Endothelial cell (in vitro differentiated cells): ENCODE measurements at places on chromosomes 4 and X.

DNA sequence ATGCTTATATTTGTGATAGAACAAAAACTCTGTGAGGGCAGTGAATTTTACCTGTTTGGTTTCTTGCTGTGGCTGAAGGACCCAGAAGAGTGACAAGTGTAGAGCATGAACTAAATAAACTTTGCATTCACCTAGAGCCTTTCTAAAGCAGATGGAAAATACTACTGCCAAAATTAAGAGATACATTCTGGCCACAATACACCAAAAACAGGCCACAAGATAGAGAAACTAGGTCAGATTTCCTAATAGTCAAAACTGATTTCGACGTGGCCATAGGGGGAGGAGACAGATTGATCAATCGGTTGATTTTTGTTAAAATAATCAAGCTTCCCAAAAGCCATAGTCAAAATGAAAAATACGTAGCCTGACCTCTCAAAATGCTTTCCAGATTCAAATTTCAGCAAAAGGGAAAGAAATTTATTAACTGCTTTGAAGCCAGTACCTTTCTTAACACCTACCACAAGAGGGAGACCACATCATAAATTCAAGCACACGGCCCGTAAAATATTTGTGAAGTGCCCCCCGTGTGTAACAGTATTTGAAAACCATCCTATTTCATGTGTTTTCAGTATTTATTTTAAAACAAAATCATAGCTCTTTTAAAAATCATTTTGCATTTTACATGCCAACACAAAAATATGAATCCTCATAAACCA lies 132.4 kb downstream of the CORIN start:
- no peak overlapping the region for H3K4me3 ChIP-seq
- H3K4me1 ChIP-seq, result peaks cover 2% of the 10 kb centered on the region
- no peaks in the 10 kb centered on the region for H3K27me3 ChIP-seq
- no peak overlapping the region for H3K27ac ChIP-seq

GRCh38 chr4:168177546-168178149 lies 85.3 kb downstream of the ANXA10 start:
- H3K36me3 ChIP-seq, result no peaks in the 10 kb centered on the region
- no peak overlapping the region for H3K4me3 ChIP-seq
- no peaks in the 10 kb centered on the region for H3K4me1 ChIP-seq
- H3K27me3 ChIP-seq, result peaks cover 3% of the 10 kb centered on the region
- H3K27ac ChIP-seq, result no peak overlapping the region

DNA sequence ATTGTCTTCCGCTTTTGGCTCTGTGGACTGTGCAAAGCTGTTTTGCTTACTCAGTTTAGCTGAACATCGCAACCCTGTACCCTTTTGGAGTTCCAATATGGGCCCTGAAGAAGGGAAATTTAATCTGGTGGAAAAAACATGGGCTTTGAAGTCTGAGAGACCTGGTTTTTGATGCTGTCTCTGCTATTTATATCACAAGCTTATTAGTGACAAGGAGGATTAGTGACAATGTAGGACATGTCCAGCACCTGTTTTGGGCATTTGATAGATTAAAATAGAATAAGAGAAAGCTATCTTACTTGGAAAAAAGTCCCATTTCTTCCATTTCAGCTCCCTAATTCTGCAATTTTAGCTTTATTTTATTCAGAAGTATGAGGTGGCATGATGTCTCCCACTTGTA lies 417.3 kb downstream of the SPRY1 start:
- no peak overlapping the region for H3K27ac ChIP-seq
- H3K27me3 ChIP-seq, result no peaks in the 10 kb centered on the region
- no peak for DNase-seq
- no peaks in the 10 kb centered on the region for H3K4me1 ChIP-seq
- no peaks in the 10 kb centered on the region for H3K36me3 ChIP-seq

GRCh38 chr4:84497504-84498202 lies 1.4 kb downstream of the NKX6-1 start:
- no peak overlapping the region for H3K27ac ChIP-seq
- H3K4me1 ChIP-seq, result peaks cover 43% of the 10 kb centered on the region
- no peak for DNase-seq
- H3K36me3 ChIP-seq, result peaks cover 22% of the 10 kb centered on the region

GRCh38 chrX:135273162-135273561 lies 21.3 kb downstream of the ETDA start:
- no peaks in the 10 kb centered on the region for H3K4me1 ChIP-seq
- no peaks in the 10 kb centered on the region for H3K36me3 ChIP-seq
- H3K27ac ChIP-seq, result no peak overlapping the region
- H3K4me3 ChIP-seq, result no peak overlapping the region
- no peaks in the 10 kb centered on the region for H3K27me3 ChIP-seq

- H3K27ac ChIP-seq, result no peak overlapping the region
- H3K4me1 ChIP-seq, result no peaks in the 10 kb centered on the region
- peak; percentile 3 for DNase-seq
- no peaks in the 10 kb centered on the region for H3K27me3 ChIP-seq
- H3K4me3 ChIP-seq, result no peak overlapping the region
Measured at GRCh38 chr4:37157476-37158167, 86.9 kb upstream of the NWD2 start.

GRCh38 chr4:83251447-83251830 lies 33.2 kb downstream of the COQ2 start:
- peaks cover 5% of the 10 kb centered on the region for H3K27me3 ChIP-seq
- H3K4me3 ChIP-seq, result no peak overlapping the region
- no peak overlapping the region for H3K27ac ChIP-seq
- H3K4me1 ChIP-seq, result peaks cover 3% of the 10 kb centered on the region
- H3K36me3 ChIP-seq, result no peaks in the 10 kb centered on the region
- DNase-seq, result no peak

GRCh38 chr4:76690906-76691275 lies 207.1 kb downstream of the SOWAHB start:
- no peak for DNase-seq
- H3K36me3 ChIP-seq, result peaks cover 4% of the 10 kb centered on the region
- peaks cover 32% of the 10 kb centered on the region for H3K4me1 ChIP-seq
- H3K4me3 ChIP-seq, result no peak overlapping the region
- no peak overlapping the region for H3K27ac ChIP-seq
- H3K27me3 ChIP-seq, result peaks cover 12% of the 10 kb centered on the region

DNA sequence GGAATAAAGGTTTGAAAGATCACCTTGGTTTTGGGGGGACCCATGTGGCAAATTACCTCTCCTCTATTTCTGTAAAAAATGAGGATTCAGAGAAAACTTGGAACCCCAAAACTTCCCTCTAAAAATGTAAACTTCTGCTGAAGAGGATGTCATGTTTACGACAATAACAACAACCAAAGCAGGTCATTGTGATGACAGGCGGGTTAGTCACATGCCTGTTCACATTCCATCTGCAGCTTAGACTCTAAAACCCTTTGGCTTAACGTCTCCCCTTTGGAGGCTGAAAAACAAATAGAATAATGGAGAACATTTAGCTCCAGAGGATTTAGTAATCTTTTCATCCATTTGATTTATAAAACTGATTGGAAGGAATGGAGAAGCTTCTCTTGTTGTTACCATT lies 75.0 kb upstream of the FAM9C start:
- peaks cover 4% of the 10 kb centered on the region for H3K4me1 ChIP-seq
- peaks cover 1% of the 10 kb centered on the region for H3K27me3 ChIP-seq
- H3K27ac ChIP-seq, result no peak overlapping the region
- no peak for DNase-seq

DNA sequence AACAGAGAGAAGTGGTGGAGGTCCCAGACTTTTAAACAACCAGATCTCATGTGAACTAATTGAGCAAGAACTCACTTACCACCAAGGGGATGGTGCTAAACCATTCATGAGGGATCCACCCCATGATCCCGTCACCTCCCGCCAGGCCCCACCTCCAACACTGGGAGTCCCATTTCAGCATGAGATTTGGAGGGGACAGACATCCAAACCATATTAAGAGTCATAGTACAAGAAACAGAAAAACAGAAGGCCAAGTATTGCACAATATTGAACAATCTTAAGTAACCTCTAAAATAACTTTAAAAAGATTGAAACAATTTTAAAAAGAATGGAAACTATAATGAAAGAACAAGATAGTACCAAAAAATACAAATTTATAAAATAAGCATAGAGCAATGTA lies 110.0 kb downstream of the CBR4 start:
- DNase-seq, result no peak
- no peaks in the 10 kb centered on the region for H3K36me3 ChIP-seq
- H3K4me3 ChIP-seq, result no peak overlapping the region
- peaks cover 1% of the 10 kb centered on the region for H3K27me3 ChIP-seq

DNA sequence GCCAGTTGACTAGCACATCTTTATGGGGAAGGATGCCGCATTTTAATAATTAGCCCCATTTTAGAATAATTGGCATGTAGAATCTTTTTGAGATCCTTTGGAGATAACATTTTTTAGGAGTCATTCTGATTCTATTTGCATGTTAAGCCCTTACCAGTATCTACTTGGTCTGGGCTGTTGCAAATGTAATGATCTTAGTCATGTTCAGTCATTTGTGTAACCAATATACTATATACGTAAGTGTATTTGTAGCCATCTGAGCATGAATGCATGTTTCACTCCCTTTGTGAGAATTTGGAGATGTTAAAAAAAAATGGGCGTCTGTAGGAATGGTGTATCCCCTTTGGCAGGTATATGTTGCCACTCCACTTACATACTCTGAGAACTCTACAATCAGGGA lies 119.1 kb downstream of the TEX13A start:
- no peak for DNase-seq
- H3K27ac ChIP-seq, result no peak overlapping the region
- no peaks in the 10 kb centered on the region for H3K27me3 ChIP-seq
- no peaks in the 10 kb centered on the region for H3K4me1 ChIP-seq
